WTC11 (cell line): ENCODE measurements at places on chromosomes 11 and 22.

GRCh38 chr11:76732643-76733042, 50.5 kb upstream of the TSKU start:
- no peak for DNase-seq

GRCh38 chr11:96061730-96062129, 137.8 kb upstream of the MTMR2 start:
- no peak for DNase-seq

DNA sequence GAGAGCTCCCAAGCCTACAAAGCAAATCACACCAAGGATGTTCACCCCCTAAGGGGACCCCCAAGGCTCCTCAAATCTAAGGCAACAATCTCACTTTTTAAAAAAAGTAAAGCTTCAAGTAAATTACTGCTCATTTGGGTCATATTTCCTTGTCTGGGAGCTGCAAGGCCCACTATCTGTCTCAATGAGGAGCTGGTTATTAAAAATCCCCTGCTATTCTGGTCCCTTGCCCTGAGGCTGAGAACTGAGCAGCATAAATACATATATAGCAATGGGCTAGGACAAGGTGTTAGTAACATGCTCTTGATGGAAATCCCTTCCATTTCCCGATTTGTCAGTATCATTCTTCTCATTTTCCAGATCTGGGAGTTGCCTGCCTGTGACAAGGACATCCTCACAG, 119.2 kb downstream of the ETS1 start:
- DNase-seq = no peak

DNA sequence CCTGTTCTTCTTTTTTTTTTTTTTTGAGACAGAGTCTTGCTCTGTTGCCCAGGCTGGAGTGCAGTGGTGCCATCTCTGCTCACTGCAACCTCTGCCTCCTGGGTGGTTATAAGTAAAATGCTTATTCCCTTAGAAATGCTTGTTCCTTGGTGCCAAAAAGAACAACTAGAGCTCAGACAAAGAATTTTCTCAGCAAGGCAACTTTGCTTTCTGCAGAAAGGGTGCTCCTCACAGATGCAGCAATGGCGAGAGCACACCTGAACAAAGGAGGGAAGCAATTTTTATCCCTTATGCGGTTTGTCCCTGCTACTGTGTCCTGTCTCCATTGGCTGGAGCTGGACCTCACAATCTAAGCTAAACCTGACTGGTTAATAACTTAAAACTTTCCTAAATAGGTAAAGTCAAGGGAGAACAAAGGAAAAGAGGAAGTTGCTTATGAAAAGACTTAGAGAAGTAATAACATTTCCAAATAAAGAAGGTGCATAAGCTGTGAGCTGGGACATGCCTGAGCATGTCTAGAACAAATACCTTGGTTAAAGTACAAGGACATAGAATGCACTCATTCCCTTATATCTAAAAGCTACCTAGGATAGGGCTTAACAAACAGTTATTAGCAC, 90.0 kb upstream of the PRR5 start:
- DNase-seq = no peak

DNA sequence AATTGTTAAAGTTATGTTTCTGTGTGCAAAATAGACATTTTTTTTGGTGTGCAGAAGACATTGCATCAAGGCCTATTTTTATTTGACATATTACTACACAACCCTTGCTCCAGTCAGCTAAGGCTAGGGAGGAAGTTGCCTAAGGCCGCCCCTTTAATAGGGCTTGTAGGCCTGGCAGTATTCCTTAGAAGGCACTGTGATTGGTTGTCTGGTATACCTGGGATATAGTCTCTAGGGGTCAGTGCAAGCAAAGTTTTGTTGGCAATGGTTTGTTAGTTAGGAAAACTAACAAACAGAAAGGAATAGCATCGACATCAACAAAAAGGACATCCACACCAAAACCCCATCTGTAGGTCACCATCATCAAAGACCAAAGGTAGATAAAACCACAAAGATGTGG, 16.9 kb downstream of the CCDC15 start:
- DNase-seq = no peak
